Activated naive CD8-positive, alpha-beta T cell treated with anti-CD3 and anti-CD28 coated beads for 36 hours (primary cell): ENCODE measurements at places on chromosomes 6 and 20.

GRCh38 chr6:2871102-2871501 is 29.4 kb upstream of the SERPINB1 start:
- no peak for DNase-seq

DNA sequence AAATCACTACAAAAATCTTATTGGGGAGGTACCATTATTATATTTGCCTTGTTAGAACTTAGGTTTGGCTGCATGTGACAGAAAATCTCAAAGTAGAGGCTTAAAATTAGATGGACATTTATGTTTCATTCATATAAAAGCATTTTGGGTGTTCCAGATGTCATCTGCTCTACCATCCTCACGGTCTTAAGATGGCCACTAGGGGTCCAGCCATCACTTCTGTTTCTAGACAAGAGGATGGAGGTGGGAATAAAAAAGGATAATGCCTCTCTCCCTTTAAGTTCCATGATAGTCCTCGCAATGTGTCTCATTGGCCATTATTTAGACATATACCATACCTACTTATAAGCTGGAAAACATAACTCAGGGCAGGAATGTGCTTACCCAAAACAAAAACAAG is 929.5 kb downstream of the KIF16B start:
- DNase-seq, result no peak

GRCh38 chr20:25690427-25690826 is 6.2 kb downstream of the ZNF337 start:
- no peak for DNase-seq

GRCh38 chr20:36175475-36175995 is 21.0 kb downstream of the EPB41L1 start:
- DNase-seq, result no peak

DNA sequence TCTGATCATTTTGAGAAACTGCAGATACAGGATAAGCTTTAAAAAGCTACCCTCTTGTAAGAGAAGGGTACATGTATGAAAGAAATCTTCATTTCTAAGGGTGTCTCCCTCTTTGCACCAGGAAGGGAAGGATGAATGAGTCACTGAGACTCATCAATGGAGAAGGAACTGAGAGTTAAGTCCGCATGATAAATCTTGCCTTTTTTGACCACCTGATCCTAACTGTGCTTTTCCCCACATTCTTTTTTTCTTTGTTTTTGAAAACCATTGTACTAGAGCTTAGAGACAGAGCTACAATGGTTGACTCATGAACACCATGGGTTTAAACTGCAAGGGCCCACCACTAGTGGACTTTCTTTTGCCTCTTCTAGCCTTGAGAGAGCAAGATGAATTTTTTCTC is 353.0 kb upstream of the RGS17 start:
- DNase-seq, result no peak

DNA sequence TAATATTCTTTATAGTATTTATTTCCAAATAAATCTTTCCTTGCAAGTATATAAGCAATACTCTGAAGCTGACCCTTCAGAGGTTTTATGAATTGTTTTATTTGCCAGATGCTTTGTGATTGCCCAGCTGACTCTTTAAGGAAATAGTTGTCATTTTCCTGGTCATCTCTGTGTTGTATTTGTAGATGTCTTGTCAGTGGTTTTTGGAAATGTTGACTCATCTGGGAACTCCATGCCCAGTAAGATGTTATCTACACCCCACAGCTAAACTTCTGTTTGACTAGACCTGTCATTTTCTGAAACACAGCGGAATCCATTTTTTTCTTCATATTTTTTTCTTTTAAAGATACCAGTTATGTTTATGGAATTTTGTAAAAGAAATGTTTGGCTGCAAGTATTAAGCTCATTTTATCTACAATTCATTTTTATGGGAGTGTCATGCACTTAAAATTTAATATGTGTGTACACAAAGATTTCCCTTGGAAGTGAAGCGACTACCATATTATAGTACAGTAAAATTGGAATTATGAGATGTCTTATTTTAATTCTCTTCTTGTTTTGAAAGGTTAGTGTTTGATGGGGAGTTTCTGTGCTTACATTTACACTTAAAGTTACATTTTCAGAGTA is 491.0 kb downstream of the NKAIN2 start:
- DNase-seq, result no peak

- no peak for DNase-seq
These were observed 121.3 kb upstream of the PTPN1 start for GRCh38 chr20:50388733-50389437.

- no peak for DNase-seq
These were observed 70.3 kb upstream of the RALGAPA2 start for GRCh38 chr20:20782755-20783154.

- DNase-seq, result no peak
These were observed 172.4 kb downstream of the DTNBP1 start for GRCh38 chr6:15490242-15491100.

- DNase-seq, result no peak
These were observed 134.5 kb downstream of the RPS12 start for GRCh38 chr6:132948889-132949288.

DNA sequence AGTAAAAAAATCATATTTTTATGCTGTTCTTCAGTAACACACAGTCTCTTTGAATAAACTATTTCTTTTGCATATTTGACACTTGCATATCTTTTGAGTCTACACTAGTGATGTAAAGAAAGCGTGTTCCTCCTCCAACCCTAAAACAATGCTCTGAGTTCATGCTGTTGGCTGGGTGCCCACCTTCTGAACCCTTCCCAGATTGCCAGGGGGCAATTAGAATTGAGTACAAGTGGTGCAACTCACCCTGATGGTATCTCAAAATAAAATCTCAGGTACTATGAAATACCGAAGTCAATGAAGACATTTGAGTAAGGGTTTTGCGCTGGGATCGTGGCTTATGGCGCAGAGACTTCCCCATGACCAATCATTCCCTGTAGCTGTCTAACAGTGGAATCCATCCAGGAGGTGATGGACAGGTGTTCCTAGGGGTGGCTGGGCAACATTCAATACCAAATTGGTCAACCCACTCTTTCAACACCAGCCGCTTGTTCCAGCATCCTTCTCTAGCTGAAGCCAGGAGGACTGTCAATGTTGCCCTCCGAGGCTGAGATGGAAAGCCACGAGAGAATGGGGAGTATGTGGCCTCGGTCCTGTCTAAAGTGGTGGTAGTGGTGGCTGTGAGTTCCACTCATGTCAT is 94.4 kb upstream of the ZNFX1 start:
- no peak for DNase-seq

GRCh38 chr20:55953201-55953600 is 52.1 kb downstream of the CBLN4 start:
- DNase-seq, result no peak

DNA sequence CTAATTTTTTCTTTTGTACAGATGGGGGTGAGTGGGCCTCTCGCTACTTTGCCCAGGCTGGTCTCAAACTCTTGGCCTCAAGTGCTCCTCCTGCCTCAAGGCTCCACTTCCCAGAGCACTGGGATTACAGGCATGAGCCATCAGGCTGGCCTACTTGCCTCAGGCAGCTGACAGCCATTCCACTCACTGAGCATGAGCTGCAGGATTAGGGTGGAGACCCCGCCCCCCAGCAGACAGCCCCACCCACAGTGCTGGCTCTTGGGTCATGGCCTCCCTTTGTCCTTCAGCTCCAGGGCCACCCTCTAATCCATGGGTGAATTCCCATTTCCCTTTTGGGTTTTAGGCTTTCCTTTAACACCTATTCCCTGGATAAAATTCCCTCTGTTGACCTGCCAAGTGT is 82.1 kb downstream of the BFSP1 start:
- DNase-seq, result no peak

GRCh38 chr6:7974938-7975763 is 64.6 kb upstream of the TXNDC5 start:
- DNase-seq, result no peak

GRCh38 chr20:59743308-59743707 is 139.0 kb downstream of the PHACTR3 start:
- DNase-seq, result no peak
